ENCODE measurements at places on chromosomes 12 and 14.

DNA sequence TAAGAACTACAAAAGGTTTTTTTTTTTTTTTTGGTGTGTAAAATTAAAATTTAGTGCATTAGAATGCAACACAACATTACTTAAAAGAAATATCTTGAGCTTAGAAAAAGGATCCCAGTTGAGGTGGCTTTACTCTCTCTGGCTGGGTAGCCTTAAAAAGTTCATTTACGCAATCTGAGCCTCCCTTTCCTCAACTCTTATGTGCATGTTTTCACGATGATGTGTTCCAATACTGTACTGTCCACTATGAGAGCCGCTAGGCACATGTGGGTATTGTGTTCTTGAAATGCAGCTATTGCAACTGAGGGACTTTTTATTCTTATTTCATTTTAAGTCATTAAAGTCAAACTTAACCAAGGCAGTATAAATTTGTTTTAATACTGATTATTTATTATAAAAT, 460.9 kb upstream of the SYT1 start:
- no peak for DNase-seq

- DNase-seq: no peak
These were observed 9.6 kb downstream of the FAIM2 start for GRCh38 chr12:49893753-49894750.

- DNase-seq: no peak
These were observed 130.8 kb downstream of the TMX1 start for GRCh38 chr14:51370758-51371386.

- DNase-seq: no peak
These were observed 9.9 kb upstream of the SLC38A2 start for GRCh38 chr12:46382408-46382963.

DNA sequence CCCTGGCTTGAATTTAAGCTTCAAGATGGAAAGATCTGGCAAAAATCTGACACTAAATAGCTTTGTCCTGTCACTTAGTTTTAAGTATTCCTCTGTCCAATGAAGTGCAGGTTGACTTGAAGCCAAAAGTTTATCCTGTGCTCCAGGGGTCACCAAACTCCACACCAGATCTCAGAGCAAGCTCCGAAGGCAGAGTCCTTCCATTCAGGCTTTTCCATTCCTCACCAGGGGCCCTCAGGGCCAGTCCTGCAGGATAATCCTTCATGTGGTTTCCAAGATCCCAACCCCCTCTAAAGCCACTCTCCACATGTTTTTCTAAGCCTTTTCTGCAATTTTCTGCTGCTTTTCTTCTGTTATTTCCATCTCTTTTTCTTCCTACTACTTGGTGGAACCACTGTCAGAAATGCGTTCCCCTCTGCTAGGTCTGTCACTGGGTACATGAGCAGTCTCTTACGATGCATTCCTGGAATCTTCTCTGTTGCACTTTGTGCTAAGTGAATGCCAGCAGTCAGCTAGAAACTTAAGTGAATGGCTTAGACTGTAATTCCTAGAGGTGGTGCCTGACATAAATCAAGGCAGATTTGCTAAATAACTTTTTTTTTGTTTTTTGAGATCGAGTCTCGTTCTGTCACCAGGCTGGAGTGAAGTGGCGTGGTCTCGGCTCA, 251.4 kb downstream of the MSRB3 start:
- no peak for DNase-seq

- no peak for DNase-seq
These were observed 852.8 kb upstream of the TMEM132C start for GRCh38 chr12:127414186-127414585.

- no peak for DNase-seq
These were observed 6.3 kb downstream of the FOXN4 start for GRCh38 chr12:109302770-109303169.

GRCh38 chr12:68452078-68452715, 120.0 kb upstream of the MDM1 start:
- DNase-seq: no peak

All from stimulated activated naive CD4-positive, alpha-beta T cell (primary cell).